Endothelial cell (in vitro differentiated cells): ENCODE measurements at places on chromosomes 1 and 21.

DNA sequence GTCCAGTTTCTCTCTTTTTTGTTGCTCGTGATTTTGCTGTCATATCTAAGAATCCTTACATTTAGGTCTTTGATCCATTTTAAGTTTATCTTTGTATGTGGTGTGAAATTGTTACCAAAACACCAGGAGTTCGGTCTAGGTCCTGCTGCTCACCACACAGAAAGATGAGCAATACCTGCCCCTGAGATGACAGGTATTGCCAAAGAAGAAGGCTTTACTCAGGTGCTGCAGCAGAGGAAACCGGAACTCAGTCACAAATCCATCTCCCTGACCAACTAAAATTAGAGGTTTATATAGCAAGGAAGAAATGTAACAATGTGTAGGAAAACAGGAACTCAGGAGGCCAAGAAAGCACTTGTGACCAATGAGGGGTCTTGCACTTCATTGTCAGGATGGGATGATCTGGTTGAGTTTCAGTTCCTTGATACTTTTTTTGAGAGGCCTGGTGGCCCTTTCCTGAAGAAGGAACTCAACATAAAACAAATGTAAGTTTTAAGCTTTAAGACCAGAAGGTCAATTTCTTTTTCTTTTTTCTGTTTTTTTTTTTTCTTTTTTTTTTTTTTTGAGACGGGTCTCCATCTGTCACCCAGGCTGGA, 16.5 kb upstream of the SETDB1 start:
- no peak for DNase-seq

DNA sequence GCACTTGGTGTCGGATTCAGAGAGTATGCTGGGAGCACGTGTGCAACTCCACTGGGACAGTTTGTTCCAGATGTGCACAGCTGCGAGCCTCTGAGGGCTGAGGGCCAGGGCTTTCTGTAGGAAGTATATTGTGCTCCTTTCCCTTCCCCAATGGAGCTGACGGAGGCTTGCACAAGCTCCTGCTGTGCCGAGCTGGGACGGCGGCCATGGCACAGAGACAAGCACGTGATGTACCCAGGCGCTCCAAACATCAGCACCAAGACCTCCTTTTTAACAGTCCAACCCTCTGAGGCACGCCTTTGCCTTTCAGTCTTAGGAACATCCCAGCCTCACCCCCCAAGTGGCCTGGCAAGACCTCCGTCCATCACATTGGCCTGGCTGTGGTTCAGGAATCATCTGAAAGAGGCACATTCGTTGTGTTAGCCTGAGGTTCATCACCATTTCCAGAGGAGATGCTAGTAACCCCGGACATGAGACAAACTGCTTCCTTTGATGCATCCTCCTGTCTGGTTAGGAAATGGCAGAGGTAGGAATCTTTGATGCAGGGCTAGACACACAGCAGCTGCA, 339.2 kb upstream of the KAZN start:
- no peak for DNase-seq

DNA sequence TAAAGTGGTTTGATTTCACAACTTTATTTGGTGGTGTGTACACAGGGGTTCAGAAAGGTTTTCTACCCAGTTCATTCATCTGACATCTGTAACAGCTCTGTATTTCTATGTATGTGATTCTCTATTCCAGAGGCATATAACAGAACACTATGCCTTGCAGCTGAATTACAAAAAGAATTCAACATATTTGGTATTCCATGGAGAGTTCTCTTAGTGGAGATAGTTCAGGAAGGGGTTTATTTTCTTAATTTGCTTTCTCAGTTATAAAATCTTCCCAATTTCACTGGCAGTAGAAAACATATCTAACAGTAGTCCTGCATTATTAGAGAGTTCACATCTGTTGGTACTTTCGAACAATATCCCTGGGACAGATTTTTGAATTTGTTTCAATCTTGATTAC, 207.9 kb upstream of the LYPLAL1 start:
- DNase-seq = no peak

DNA sequence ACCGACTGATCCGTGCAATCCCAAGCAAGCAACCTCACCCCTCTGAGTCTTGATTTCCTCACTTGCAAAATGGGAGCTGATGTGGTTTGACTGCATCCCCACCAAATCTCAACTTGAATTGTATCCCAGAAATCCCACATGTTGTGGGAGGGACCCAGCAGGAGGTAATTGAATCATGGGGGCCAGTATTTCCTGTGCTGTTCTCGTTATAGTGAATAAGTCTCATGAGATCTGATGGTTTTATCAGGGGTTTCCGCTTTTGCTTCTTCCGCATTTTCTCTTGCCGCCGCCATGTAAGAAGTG, 58.4 kb downstream of the FHAD1 start:
- DNase-seq = no peak

DNA sequence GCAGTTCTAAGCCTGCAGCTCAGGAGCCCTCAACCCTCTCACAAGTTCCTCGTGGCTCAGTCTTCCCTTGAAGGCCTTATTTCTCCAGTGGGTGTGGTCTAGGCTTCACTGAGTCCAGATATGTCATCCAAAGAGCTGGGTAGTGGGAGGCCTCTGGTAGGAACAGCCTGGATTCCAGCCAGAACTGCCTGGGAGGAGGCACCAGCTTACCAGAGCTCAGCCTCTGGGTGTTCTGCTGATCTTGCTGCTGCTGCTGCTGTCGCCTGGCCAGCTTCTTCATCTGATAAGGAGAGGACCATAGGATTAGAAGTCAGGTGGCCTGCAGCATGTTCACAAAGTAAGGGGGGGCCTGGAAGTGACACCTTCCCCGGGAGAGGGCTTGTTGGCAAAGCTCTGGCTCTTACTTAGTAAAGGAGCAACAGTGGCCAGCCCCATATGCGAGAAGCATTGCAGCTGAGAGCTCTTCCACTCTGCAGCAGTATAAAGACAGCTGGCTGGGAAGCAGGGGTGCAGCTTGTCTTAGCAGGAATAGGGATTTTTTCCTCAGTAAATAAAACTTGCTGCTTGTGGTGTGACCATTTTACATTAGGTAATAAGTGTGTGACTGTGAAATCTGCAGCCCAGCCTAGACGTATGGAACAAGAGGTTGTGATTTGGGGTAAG, 148.5 kb downstream of the LMX1A start:
- no peak for DNase-seq

- no peak for DNase-seq
Observed at GRCh38 chr1:211581526-211581925, 2.6 kb upstream of the SLC30A1 start.

- DNase-seq = no peak
Observed at GRCh38 chr1:101313356-101313755, 76.5 kb downstream of the S1PR1 start.

DNA sequence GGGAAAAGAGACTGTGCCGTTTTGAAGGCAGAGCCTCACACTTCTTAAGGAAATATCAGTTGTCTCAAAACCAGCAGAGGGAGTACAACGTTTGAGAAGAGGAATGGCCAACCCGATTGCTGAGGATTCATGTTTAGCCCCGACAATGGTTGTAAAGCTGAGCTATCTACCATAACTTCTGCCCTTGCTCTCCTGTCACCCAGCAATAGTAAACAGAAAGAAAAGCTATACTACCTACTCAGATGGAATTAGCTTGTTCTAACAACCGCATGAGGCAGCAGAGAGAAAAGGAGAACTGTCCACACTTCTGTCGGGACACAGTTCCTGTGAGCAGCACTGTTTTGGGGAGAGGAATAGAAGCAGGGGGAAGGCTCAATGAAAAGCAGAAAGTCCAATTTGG, 91.2 kb downstream of the SLC45A1 start:
- no peak for DNase-seq

GRCh38 chr1:18148461-18148860, 40.9 kb downstream of the IGSF21 start:
- DNase-seq = no peak

- no peak for DNase-seq
Observed at GRCh38 chr1:220330265-220330664, 58.0 kb upstream of the RAB3GAP2 start.

DNA sequence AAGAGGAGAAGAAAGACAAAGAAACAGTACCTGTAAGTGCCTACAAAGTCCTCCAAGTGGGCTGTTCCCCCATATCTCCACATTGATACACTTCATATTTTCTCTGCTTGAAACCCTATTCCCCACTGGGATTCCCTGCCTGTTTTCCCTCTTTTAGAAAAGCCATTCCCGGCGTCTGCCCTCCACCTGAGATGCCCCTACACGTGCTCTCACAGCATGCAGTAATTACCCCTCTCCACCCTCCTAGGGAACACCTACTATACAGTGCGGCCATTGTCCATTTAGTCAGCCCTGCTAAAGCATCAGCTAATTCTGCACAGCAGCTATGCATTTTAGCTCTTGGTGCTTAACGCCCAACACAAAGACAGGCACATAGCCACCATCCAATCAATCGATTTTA, 135.7 kb upstream of the TIAM1 start:
- DNase-seq = no peak

GRCh38 chr1:161216945-161217712, 2.0 kb downstream of the FCER1G start:
- no peak for DNase-seq

- DNase-seq = no peak
Observed at GRCh38 chr1:228978484-228979324, 243.4 kb downstream of the RHOU start.

DNA sequence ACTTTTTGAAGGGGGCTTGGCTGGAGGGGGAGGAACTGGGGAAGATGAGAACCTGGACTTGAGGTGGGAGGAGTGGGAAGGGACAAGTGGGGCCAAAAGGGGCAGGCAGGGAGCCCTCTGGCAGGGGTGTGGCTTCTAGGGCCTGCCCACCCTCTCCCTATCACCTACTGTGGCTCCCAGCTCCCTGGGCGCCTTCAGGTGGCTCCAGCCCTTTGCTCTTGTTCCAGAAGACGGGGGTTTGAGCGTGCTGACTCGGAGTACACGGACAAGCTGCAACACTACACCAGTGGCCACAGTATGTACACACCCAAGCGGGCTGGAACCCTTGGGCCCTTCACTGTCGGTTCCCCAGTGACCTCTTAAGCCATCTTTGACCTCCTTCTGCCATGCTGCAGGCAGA, 76.5 kb downstream of the LACTBL1 start:
- DNase-seq = no peak

DNA sequence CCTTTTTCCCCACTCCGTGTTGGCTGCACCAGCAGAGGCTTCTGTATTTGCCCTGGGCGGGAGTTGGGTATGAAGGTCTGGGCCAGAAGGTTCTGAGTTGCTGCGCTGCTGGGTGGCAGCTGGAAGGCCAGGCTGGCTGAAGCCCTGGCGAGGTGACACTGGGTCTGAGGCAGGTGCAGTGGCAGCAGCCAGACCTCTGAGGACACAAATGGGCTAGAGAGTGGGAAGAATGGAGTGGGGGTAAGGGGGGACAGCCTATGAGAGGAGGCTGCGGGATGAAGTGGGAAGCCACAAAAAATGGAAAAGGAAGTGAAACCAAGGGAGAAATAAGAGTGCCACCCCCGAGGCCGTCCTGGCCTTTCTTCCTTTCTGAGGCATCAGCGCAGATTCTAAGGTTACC, 53.2 kb downstream of the STX6 start:
- DNase-seq = no peak

GRCh38 chr1:70327306-70328076, 27.0 kb downstream of the ANKRD13C start:
- DNase-seq = no peak
